NCI-H2081 treated with DMSO at 0.1 percent for 48 hours (cell line): ENCODE measurements at places on chromosomes 3 and 15.

- DNase-seq, result no peak
Observed at GRCh38 chr3:174533286-174533685, 325.8 kb upstream of the NAALADL2 start.

GRCh38 chr15:38072348-38073177 lies 138.1 kb downstream of the TMCO5A start:
- DNase-seq, result no peak

- DNase-seq, result no peak
Observed at GRCh38 chr3:151204530-151205402, 1.8 kb upstream of the GPR171 start.

GRCh38 chr3:33401781-33402180 lies 38.4 kb downstream of the UBP1 start:
- no peak for DNase-seq

DNA sequence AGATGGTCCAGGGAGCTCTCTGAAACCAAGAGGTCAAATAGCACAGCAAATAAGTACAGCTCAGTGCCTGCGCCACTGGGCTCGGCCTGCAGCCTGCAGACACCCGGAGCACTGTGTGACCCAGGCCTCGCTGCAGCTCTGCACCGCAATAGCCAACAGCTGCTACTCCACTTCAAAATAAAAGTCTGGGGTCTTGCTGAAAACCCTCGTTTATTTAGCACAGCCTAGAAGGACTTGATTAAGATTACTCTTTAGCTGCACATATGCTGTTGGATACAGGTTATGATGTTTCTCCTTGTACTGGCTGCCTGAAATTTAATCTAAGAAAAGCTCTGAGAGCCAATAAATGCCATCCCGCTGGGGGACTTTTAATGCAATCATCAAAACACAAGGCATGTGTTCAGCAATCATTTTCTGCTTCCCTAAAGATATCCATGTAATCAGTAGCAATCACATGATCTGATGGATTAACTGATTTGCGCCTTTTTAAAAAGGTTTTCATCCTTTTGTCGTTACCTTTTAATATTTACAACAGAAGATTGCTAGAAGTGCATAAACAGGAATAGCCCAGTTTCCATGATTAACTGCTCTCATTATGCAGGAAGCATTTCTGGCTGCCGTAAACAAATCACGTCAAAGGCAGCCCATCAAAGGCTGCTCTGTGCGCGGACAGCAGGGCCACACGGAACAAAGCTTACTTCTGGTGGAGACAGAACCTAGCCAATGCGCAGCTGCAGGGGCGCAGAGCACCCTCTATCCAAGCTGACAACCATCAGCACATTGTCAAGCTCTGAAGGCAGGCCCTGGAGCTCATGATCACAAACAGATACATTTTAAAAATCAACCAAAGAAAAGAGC lies 58.8 kb downstream of the CLASP2 start:
- peak; percentile 46 for DNase-seq

GRCh38 chr15:60396958-60397771 lies 621 bp downstream of the ANXA2 start:
- no peak for DNase-seq

- DNase-seq, result no peak
Observed at GRCh38 chr3:187072102-187072501, 67.2 kb downstream of the RPL39L start.

DNA sequence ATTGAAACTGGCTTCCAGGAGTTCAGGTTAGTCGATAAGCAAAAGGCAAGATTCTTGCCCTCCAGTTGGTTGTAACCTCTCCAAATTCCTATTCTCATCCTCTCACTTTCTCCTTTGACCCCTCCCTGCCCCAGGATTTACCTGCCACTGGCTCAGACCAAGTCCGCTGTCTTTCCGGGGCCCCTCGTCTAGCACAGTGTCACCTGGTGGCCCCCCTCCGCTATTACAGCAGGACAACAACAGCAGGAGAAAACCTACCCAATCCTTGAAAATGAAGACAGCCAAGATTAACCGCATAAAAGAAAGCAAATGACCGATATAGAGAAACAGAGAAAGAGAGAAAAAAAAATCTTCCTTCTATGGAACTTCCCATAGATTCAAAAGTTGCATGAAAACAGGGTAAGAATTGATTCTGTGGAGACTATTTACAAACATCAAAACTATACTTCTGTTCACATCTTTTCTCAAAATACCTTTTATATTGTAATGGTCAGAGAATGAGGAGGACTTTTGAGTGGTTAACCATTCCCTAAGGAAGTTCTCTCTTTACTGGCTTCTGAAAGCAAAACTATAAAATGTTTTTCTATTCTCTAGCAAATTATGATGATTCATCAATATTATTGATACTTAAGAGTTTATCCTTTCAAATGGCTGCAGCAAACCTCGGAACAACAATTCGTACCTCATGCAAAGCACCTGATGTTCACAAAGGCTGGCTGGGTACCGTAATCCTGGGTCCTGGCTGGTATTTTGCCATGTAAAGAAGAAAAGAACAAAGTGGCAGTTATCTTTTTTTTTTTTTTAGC lies 10.0 kb upstream of the ST8SIA2 start:
- DNase-seq, result no peak

GRCh38 chr15:66746231-66746605 lies 44.2 kb downstream of the SMAD6 start:
- DNase-seq, result no peak

- DNase-seq, result no peak
Observed at GRCh38 chr15:96363707-96364106, 33.2 kb downstream of the NR2F2 start.

DNA sequence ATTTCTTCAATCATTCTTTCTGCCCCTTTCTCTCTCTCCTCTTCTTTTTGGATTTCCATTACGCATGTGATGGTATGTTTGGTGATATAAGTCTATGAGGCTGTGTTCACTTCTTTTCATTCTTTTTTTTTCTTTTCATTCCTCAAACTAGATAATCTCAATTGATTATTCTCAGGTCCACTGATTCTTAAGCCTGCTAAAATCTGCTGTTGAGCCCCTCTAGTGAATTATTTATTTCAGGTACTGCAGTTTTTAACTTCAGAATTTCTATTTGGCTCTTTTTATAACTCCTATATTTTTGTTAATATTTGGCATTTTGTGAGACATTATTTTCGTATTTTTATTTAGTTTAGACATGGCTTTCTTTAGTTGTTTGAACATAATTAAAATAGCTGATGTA lies 671.3 kb upstream of the NECTIN3 start:
- DNase-seq, result no peak

DNA sequence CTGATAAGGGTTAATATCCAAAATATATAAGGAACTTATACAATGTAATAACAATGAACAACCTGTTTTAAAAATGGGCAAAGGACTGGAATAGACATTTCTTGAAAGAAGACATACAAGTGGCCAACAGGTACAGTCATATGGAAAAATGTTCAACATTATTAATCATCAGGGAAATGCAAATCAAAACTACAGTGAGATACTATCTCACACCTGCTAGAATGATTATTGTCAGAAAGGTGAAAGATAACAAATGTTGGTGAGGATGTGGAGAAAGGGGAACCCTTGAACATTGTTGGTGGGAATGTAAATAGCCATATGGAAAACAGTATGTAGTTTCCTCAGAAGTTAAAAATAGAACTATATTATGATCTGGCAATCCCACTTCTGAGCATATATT lies 20.4 kb downstream of the GOLM2 start:
- DNase-seq, result no peak

DNA sequence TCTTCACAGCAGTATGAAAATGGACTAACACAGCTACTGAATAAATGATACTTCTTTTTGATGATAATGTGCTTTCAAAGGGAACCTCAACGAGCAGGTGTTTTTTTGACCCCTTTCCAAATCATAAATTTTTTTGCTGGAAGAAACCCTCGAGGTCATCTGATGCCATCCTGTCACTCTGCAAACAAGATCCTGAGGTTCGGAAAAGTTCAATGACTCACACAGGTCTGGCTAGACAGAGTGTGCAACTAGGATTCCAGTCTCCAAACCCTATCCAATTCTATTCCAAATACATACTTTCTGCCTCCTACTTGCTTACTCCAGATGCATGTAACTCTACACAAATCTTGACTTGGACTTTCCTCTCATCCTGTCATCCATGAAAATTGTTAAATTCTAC lies 124.7 kb downstream of the NEDD4 start:
- DNase-seq, result no peak

- DNase-seq, result no peak
Observed at GRCh38 chr3:157420606-157421130, 16.0 kb upstream of the PTX3 start.

- DNase-seq, result peak; percentile 17
Observed at GRCh38 chr15:77118882-77119321, 48.0 kb upstream of the TSPAN3 start.

- DNase-seq, result no peak
Observed at GRCh38 chr3:129001101-129001805, at the start of gene EFCC1. EFCC1 (plus strand) TSS chr3:129001304; CDS start chr3:129001629, 325 bp downstream.

DNA sequence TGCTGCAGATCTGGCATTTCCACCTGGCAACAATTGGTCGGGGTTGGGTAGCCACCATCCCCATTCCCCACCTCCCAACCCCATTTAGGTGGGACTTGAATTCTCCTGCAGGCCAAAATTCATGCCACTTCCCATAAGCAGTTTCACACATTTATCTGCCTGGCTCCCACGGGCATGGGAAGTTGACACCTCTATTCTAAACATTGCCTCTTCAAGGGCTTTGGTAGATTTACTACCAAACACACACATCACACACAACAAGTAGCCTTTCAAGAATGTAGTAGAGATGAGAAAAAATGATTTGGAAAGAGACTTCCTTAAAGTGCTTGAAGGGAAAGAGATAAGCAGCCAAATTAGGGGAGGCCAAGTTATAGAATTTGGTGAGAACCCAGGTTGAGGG lies 30.9 kb downstream of the ZBTB38 start:
- DNase-seq, result no peak

DNA sequence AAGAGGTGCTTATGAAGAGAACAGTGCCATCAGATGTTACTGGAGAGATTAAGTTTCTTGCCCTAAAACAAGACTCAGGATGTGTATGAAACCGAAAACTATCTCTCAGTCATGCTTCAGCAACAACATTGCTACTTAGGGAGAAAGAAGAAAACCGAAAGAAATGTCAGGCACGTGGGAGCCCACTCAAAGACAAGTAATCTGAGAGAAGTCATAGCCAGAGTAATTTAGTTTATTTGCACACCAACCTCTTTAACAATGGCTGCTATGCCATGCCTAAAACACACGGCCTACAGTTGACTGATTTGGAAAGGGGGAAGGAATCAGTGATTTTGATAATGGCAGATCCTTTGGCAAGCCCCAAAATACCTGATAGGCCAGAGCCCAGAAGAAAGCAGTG lies 162.9 kb downstream of the TIGIT start:
- DNase-seq, result no peak

DNA sequence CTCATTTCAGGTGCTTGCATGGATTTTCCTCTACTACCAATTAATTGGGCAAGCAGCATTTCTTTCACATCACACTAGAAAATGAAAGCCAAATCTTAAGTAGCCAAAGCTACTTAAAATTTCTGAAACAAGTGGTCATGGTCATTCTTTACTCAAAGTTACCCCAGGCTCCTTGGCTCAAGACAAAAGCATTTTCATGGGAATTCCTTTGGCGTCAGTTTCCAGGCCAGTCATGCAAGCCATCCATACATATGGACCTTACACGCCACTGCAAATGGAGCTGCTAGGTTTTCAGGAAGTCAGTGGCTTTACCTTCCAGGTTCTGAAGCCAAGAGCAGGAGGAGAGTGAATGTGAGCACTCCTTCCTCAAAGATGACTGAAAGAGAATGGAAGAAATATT lies 83.7 kb upstream of the IL12A start:
- DNase-seq, result no peak

- DNase-seq, result no peak
Observed at GRCh38 chr15:91075739-91076138, 24.3 kb upstream of the SV2B start.

DNA sequence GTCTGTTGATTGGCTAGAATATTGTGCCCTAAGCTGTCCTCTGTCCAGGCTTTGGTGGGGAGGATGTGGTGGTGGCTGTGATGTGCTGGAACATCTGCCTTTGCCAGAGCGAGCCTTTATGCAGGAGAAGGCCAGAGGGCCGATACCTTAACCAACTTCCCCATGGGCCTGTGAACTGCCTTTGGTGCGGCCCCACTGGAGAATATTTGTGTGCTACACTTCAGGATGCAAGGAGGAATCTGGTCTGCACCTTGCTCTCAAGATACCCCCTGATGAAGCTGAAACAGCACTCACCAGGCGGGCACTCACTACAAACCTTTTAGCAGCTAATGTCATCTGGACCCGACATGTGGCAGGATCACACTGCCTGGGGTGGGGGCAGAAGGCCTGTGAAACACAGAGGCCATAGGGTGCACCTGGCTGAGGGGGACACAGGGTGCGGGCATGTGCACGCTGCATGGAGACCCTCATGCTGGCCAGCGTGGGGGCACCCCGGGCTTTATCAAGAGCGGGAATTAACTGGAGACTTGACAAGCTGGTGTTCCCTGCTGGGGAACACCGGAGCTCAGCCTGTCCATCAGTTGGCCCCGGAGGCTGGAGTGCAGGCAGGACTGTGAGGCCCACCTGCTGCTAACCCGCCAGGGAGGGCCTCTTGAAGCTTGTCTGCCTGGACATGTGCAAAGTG lies 16.4 kb downstream of the PRR23E start:
- no peak for DNase-seq

- DNase-seq, result no peak
Observed at GRCh38 chr3:146326875-146327543, 76.1 kb upstream of the PLSCR4 start.

- DNase-seq, result no peak
Observed at GRCh38 chr3:174758943-174759342, 100.2 kb upstream of the NAALADL2 start.

- DNase-seq, result no peak
Observed at GRCh38 chr15:32866454-32867312, 148.9 kb downstream of the GREM1 start.

DNA sequence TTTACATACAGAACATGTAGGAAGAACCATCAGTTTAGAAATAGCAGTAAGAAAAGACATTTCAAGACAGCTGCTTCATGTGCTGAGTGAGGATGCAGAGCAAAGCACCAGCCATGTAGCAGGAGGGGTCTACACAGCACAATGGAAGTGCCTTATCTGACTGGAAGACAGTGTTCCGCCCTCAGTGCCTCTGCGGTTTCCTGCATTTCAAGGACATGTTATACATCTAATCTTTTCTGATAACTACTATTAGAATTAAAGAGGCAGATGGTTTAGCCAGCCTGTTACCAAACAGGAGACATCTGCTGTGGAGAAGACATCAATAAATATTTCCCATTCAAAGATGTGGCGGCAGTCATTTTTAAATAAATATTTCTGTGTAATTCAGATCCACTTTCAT lies 10.6 kb downstream of the LSG1 start:
- DNase-seq, result no peak

DNA sequence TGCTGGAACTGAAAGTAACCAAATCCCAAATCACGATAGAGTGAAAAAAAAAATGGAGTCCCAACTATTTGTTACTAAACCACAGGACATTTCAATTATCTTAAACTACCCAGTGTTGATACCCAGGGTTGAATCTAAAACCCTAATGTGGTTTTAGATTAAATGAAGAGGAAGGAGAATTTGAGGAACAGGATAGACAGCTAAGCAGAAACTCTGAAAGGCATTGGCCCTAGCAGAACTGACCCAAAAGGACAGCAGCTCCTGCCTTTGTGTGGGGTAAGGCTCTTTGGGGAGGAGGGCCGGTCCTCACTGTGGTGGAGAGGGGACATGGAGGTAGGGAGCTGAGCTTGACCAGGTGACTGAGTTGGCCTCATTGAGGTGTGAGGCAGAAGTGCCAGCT lies 30.7 kb upstream of the SNRK start:
- DNase-seq, result no peak
